ENCODE measurements at places on chromosomes 12 and 14.
A peak's percentile ranks its signal among the peaks of the same experiment; 100 is the strongest.

- DNase-seq = no peak
Observed at GRCh38 chr12:67698672-67699581, 50.4 kb downstream of the DYRK2 start.

DNA sequence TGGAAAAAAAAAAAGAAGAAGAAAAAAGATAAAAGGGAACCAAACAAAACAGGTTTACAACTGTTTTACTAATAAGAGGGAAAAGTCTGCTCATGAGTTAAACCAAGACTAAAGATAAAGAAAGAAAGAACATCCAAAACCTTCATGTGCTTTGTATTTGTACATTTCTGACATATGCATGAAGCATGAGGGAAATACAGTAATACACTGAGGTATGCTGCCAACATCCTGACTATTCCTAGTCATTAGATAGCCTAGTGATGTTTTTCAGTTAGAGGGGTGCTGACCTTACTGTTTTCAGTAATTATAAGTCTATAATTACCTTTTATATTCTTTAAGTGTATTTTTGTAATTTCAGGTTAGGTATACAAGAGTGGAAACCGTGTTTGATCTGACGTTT, 793.3 kb downstream of the DIO2 start:
- no peak for DNase-seq

GRCh38 chr12:12334367-12335040, 15.5 kb downstream of the MANSC1 start:
- DNase-seq = no peak

DNA sequence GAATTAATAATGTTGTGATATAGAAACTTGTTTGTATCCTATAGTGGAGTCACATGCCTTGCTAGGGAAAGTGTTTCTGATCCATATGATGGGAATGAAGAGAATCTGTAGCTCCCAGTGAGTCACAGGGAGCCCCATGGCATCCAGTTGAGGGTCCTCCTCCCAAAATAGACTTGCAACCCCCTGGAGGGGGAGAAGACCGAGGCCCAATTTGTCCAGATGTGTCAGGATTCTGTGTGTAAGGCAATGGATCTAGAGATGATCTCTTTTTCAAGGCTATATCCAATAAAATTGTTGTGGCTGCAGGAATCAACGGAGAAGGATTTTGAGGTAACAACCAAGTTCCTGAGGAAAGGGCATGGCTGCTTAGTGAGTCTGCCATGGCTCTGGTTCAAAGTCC, 121.8 kb downstream of the BCL11B start:
- no peak for DNase-seq

DNA sequence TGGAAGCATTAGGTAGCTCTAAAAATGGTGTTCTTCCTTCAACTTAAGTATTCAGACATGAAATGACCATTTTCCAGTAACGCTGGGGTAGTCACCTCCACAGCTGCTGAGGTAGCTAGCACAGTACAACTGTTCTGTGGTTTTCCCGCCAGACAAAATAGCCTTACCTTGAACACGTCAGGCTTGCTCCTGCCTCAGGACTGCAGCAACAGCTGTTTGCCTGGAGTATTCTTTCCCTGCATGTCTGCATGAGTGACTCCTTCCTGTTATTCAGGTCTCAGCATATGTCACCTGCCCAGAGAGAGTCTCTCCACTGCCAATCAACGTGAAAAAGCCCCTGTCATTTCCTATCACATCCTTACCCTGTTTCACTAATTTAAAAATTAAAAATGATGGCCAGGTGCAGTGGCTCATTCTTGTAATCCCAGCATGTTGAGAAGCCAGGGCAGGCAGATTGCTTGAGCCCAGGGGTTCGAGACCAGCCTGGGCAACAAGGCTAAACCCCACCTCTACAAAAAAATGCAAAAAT, 37.9 kb downstream of the WDR89 start:
- DNase-seq = no peak

- DNase-seq = no peak
Observed at GRCh38 chr14:95871531-95871930, 5.1 kb upstream of the TUNAR start.

- peak; percentile 55 for DNase-seq
Observed at GRCh38 chr12:62581288-62582064, 114.8 kb downstream of the MON2 start.

DNA sequence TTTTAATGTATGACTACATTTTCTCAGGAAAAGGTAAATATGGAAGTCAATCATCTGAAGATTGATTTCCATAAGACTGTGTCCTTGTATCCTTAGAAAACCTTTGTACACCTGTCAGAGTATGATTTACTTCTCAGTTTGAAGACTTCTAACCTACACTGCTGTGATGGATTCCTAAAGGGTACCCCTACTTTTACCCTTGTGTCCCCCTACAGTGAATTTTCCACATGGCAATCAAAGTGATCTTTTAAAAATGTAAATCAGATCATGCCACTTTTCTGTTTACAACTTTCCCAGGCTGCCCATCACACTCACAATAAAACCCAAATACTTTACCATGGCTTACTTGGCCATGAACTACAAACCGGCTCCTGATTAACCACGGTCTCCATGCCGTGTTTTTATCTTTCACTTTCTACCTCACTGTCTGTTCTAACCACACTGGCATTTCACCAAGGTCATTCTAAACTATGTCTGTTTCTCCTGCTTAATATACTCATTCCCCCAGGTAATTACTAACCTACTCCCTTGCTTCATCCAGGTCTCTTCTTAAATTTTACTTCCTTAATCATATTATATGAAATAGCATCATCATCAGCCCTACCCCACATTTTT, 8.1 kb downstream of the DNAI7 start:
- DNase-seq = peak; percentile 78

DNA sequence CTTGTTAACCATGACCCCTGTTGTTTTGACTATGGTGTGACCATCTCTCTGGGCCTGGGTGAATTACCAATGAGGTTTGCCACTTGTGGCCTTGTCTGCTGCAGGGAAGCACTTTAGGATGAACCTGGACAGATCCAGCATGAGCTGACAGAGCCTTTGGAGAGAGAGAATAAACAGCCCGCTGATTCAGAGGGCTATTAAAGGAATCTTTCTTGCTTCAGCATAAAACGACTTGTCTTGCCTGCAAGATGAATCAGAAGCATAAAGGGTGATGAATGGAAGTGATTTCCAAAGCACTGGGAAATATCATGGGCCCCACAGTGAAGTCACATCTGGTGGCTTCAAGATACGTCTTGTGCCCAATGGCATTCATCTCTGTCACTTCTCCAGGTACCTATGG, 69.0 kb upstream of the WSCD2 start:
- no peak for DNase-seq

DNA sequence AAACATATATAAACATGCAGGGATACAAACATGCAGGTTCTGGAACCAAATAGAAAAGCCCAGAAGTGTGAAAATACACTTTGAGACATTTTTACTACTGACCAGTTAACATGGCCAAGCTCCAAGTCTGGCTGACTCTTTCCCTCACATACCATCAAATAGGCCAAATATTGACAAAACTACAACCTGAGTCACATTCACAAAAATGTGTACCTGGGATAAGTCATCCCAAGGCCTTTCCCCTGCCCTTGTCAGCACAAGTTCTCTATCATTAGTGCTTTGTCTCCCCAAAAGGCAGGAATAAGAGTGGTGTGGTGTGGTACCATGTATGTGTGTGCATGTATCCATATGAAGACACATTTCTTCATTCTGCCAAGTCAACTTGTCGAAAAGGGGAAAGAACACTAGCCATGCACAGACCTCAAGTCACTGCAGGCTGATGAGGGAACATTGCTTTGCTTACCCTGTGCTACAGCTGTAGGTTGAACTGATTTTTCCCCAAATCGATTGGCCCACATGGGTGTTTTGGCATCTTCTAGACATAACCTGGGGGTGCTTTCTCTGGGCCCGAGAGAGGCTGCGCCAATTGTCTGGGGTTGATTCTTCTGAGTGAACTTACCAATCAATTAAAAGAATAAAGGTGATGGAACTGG, 14.9 kb downstream of the HOXC4 start:
- DNase-seq = no peak

GRCh38 chr14:102407258-102407657, 44.5 kb downstream of the TECPR2 start:
- no peak for DNase-seq

GRCh38 chr12:45720069-45720468, 9.4 kb upstream of the ARID2 start:
- DNase-seq = no peak

DNA sequence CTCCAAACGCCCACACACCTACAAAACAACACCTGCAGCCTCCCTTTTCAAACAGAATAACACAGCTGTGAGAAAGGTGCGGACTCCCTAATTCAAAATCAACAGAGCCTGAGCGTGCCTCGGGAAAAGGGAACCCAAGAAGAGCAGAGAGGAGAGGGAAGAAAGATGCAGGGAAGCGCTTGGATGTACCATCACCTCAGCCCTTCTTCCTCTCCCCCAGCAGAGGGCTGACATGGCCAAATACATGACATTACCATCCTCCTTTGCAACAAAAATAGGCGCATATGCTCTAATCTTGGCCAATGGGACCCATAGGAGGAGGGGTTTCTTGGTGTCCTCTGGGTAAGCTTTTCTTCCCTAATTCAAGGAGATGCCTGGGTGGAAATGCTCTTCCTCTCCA, 78.0 kb downstream of the CPSF2 start:
- DNase-seq = no peak

DNA sequence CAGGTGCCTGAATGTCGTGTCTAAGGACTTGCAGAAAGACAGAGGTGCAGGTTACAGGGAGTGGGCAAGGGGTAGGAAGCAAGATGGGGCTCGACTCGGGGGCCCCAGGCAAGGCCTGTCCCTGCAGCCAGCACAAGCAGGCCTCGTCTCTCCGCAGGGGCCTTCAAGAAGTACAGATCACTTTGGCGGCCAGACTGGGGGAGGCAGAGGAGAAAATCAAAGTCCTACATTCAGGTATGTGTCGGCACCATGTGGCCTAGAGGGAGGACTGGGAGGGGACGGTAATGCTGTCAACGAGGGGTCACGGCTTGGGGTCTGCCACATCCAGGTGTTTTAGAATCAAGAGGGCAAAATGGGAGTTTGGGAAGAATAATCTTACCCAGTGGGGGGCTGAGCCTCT, 73.7 kb downstream of the PHETA1 start:
- DNase-seq = no peak

DNA sequence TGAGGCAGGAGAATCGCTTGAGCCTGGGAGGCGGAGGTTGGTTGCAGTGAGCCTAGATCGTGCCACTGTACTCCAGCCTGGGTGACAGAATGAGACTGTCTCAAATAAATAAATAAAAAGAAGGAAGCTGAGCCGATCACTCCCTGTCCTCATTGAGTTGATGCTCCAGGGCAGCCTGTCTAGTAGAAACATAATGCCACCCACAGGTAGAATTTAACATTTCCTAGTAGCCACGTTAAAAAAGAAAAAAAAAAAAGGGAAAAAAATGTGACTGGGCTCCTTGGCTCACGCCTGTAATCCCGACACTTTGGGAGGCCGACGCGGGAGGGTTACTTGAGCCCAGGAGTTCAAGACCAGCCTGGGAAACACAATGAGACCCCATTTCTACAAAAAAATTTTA, 135.7 kb downstream of the SCARB1 start:
- no peak for DNase-seq

GRCh38 chr12:48189331-48190125, 6.1 kb downstream of the CCDC184 start:
- DNase-seq = peak; percentile 62

- DNase-seq = no peak
Observed at GRCh38 chr12:129215556-129215955, 362.3 kb downstream of the GLT1D1 start.

DNA sequence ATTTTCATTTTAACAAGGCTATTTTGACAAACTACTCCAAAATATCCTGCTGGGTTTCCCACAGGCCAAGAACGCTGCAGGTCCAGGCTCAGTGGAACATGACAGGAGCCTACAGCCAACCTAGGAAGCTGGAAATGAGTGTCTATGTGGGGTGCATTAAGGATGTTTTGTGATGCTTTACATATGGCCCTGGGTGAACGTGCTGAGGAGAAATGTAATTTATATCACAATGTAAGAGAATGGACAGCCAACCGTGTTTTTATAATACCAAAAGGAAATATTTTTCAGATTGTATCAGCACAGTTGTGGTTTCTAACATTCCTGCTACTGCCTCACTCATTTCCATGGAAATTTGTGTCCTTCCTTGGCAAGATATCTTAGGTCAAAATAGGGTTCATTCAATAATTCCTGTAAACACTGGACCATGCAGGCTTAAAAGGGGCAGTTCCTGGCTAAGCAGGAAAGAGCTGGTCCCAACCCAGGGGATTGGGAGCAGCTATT, 51.5 kb downstream of the ST8SIA1 start:
- peak; percentile 89 for DNase-seq

All from astrocyte of the cerebellum (primary cell).